ENCODE measurements at places on chromosomes 5 and 9.

GRCh38 chr5:56516441-56516840, 283.3 kb upstream of the ANKRD55 start:
- no peak for DNase-seq

DNA sequence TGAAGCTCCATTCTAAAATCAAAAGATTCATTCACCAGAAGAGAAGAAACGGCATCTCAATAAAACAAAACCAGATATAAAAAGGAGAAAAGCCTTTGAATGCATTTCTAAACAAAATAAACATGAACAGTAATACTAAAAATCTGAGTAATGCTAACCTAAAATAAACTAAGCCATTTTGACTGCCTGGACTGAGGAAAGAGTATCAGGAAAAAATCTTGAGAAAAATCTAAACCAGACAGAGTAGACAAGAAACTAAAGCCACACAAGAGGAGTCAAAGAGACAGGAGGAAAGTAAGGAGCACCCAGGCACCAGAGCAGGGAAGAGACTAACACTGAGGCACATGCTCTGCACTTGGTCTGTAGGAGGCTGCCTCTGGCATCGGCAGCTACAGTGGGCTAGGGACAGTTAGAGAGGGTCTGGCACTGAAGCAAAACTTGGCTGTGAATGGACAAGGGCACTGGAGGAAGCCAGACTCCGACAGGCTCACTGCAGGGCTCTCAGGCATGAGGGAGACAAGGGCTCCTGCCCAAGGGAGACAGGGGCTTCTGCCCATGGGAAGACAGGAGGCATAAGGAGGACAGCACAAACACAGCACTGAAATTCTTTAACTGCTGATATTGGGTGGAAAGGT, 50.2 kb downstream of the DROSHA start:
- no peak for DNase-seq

DNA sequence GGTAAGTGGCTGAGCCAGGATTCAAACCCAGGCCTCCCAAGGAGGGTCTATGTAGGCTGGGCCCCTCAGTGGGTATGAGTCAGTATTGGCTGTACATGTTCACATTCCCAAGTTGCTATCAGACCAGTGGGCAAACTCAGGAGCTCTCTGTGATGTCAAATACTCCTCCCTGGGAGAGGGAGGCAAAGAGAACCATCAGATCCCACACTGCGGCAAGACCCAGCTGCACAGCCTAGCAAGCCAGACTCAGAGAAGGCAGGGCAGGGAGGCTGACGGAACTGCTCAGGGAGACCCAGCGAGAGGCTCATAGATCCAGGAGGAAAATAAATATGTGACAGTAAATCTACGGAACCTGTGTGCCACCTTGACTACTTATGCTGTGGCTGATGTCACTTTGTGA, 42.6 kb upstream of the SAP30L start:
- DNase-seq, result no peak

DNA sequence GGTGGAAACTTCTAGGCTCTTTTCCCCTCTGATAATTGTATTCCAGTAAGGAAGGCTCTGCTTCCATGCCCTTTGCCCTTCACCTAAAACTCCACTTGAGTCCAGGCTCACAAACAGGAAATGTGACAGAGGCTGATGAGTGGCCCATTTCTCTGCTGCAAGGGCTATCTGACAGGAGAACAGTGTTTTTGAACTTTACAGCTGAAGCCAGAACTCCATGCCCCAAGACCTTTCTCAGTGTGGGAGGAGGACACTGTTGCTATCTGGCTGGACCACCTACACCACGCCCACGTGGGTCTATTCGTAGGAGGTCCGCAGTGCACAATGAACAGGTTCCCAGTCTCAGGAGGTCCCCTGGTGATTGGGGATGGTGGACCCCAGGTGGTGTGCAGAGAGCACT, 13.6 kb downstream of the GGTA1 start:
- no peak for DNase-seq

DNA sequence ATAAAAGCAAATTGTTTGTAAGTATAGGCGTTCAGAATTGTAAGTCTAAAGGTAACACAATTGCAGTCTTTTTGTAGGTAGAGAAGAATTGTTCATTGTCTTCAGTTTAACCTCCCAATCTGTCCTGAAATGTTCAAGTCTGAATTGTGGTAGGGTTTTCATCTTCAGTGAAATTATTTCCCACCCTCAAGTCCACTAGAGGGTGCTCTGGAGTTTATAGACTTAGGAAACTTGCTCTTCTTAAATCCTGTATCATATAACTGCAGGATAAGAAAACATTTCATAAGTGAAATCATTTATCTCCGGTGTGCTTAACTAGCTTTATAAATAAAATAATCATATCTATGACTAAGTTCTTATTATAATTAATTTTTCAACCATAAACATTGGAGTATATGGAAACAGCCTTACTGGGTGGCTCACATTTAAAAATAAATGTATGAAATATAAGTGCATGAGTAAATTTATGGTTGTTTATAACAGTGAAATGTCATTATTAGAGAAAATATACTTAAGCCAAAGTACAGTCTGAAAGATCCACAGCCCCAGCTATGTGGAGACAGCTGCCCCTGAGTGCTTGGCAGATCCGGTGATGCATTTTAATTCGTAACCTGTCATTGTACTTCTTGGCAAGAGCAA, 182.4 kb upstream of the OTULINL start:
- DNase-seq, result no peak

GRCh38 chr5:112708103-112708622, 29.5 kb upstream of the APC start:
- no peak for DNase-seq

DNA sequence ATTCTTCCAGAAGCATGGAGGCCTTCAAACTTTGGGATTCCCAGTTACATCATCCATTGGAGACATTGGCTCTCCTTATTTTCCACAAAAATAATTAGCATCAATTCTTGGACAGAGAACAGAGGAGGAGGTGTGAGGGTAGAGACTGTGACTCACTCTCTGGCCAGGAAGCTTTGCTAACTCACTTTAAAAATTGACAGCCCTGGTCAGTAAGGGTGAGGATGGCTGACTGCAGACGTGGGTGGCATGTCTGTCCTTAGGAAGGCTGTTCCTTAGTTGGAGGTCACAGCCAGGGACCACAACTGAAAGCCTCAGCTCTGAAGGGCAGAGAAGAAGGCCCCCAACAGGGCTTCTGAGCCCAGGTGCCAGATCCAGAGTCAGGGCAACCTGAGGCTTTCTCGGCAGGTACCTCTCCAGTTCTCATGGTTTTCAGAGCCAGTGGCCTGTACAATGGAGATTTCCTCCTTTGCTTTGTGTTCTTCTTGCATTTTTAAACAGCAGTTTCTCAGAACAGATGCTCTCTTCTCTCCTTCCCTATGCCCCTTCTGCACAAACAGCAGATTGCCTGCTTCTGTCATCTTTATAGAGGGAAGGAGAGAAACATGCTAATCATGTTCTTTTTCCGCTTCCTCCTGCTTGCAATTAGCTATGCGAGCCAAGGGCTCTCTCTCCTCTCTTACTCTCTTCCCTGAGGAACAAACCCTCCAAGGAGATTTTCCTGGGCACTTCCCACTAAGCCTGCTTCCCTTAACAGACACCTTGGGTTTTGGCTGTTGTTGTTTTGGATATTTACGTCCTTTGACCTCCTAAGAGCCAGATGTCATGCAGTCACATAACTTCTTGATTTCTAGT, 92.5 kb upstream of the ZNF366 start:
- no peak for DNase-seq

GRCh38 chr9:9142001-9142400, 1342.4 kb upstream of the DMAC1 start:
- no peak for DNase-seq

DNA sequence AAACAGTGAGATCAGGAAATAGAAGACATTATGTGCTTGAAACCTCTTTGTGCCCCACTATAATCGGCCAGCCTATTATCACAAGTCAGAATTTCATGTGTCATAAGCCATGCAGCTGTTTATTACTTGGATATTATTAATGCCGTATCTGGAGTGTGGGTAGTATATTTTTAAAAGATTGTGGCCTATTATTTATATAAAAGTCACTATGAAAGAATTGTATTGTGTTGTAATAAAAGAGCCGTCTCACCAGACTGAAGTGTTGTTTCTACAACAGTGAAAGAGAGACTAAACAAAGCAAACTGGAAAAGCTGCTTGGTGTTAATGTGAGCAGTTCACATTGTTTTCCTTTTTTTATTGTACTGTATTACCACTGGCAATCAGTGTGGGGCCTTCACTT, 449.1 kb downstream of the PSAT1 start:
- DNase-seq, result no peak

DNA sequence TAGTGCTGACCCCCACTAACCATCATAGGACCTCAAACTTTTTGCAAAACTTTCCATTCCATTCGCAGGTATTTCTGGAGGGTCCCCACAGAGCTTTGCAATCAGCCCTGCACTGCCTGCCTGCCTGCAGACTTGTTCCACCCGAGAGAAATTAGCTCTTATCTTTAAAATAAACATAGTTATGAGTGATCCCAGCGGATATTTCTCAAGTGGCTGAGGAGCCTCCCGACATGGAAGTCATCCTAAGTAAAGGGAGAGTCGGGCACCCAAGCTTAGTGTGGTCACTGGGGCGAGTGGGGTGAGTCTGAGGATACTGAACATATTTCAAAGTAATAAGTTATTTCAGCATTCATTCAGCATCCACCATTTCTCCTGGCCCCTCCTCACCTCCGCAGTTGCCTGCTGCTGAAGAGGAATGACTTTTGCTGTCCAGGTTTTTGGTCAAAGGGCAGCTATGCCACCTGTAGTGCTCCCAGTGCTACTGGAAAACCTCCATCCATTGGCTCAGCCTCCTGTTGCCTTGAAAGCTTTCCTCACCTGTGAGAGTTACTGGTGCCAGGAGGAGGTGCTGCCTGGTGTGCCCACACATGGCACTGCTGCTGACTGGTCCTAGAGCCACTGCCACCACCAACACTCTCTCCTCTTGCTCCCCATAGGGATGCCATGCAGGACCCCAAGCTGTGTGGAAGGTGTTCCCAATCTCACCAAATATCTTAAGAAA, 89.7 kb upstream of the PCSK1 start:
- no peak for DNase-seq

GRCh38 chr5:39498278-39498952, 73.6 kb upstream of the DAB2 start:
- DNase-seq, result no peak

GRCh38 chr9:101652601-101653175, 57.9 kb upstream of the PPP3R2 start:
- DNase-seq, result no peak

DNA sequence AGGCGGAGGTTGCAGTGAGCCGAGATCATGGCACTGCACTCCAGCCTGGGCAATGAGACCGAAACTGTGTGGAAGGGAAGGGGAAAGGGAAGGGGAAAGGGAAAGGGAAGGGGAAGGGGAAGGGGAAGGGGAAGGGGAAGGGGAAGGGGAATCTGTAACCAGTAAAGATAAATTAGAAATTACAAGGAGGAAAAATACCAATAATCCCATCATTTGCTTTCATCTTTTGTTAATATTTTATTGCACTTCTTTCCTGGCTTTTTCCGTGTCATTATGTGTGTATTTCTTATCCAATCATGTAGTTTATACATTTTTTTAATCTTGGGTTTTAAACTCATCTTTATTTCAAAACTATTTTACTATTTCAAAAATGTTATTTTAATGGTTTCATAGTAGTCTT, 29.6 kb upstream of the MRPS30 start:
- no peak for DNase-seq

DNA sequence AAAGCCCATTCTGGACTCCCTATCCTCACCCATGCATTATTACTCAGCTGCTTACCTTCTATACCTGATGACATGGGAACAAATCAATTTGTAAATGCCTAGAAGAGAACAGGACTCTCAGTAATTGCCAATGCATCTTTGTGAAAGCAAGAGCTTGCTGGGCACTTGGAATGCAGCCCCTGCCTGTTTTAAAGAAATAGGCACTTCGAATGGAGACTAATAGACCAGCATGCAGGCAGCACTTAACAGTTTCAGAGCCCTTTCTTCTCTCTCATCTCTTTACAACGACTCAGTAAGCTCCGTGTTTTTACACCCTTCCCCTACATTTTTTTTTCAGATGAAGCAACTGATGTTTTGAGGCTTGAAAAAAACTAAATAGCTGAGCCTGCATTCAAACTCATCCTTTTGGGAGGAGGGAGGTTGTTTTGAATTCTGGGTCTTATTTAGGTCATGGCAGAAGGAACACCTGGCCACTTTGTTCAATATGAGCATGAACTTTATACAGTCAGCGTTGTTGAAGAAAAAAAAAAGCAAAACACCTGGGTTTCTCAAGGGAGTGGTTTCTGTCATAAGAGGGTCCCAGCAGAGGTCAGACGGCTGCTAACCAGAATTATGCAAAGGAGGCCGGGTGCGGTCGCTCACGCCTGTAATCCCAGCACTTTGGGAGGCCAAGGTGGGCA, 34.6 kb upstream of the WHRN start:
- no peak for DNase-seq

GRCh38 chr5:146877783-146878475, 628 bp downstream of the PPP2R2B start:
- peak; percentile 63 for DNase-seq

GRCh38 chr9:88307136-88307535, 81.1 kb upstream of the SPIN1 start:
- no peak for DNase-seq

- DNase-seq, result no peak
These were observed 72.5 kb downstream of the CEP120 start for GRCh38 chr5:123350742-123351141.

DNA sequence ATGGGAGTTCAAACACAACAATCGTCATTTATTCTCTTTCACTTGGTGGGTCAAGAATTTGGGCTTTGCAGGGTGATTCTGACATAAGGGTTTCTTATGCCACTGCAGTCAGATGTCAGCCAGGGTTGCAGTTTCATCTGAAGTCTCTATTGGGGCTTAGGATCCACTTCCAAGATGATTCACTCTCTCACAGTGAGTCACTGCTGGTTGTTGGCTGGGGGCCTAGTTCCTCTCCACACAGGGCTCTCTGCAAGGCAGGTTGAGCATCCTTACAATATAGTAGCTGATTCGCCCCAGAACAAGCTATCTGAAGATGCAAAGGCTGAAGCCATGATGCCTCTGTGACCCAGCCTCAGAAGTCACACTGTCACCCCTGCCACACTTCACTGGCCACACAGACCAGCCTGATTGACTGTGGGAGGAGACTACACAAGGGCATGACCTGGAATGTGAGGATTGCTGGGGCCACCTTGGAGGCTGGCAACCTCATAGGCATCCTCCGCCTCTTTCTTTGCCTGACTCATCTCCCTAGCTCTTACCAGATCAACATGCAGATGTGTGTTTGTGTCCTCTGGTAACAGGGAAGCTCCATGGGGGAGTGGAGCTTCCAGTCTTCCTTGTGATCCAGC, 4.5 kb upstream of the CARD19 start:
- peak; percentile 0 for DNase-seq

- DNase-seq, result no peak
These were observed 84.5 kb downstream of the GNAQ start for GRCh38 chr9:77946969-77947620.

DNA sequence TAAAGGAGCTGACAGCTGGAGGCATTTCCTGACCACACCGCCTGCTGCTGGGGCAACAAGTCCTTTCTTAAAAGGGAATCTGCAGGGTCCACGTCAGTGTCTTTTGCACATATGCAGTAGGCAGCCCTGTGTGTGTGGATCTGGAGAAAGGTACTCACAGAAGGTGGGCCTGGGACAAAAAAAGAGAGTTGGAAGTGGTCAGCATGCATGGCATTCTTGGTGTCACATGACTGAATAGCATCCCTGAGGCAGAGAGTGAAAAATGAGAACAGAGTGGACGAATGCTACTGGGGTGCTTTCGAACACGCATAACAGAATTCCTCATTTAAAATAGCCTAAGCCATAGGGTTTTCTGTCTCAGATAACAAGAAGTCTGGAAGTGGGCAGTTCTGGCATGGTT, 47.0 kb downstream of the DNAJC21 start:
- no peak for DNase-seq

GRCh38 chr5:151221574-151221973, 2.3 kb downstream of the CCDC69 start:
- no peak for DNase-seq

- no peak for DNase-seq
These were observed 519 bp downstream of the EXOC3 start for GRCh38 chr5:443239-444151.
